Natural killer cell (primary cell): ENCODE measurements at places on chromosomes 5 and 9. TPM values are rescaled to one million over a fixed set of nuclear protein-coding genes. Genes with fewer than 3 reads are reported as not detected.

GRCh38 chr5:19928562-19929421, 59.2 kb downstream of the CDH18 start:
- H3K27me3 ChIP-seq: no peaks in the 10 kb centered on the region
- no peak overlapping the region for H3K4me3 ChIP-seq
- H3K27ac ChIP-seq: no peak overlapping the region
- DNase-seq: no peak
- no peaks in the 10 kb centered on the region for H3K4me1 ChIP-seq

DNA sequence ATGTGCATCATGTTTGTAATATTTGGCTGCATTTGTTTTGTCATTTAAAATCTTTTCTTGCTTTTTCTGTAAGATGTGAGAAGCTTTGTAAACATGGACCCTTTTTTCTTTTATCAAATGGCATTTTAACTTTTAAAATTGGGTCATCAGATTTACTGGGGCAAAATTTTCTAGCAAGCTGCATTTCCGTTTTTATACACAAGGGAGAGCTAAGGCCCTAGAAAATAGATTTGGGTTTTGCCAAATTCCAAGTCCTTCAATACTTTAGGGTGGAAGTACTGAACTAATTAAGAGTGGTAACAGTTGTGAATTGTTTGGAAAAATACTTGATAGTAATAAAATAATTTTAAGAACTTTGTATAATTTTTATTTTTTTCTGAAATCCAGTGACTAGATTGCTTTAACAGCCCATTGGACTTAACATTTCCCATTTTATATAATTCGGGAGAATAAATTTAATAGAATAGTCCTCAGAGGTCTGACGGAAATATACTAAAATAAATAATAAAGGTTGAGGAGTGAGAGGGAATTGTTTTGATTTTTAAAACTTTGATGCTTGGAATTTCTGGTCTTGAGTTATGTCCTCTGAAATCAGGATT, 117.4 kb downstream of the SMARCA2 start:
- H3K4me3 ChIP-seq: no peak overlapping the region
- peak; percentile 28 for DNase-seq
- H3K4me1 ChIP-seq: no peaks in the 10 kb centered on the region
- no peaks in the 10 kb centered on the region for H3K27me3 ChIP-seq

DNA sequence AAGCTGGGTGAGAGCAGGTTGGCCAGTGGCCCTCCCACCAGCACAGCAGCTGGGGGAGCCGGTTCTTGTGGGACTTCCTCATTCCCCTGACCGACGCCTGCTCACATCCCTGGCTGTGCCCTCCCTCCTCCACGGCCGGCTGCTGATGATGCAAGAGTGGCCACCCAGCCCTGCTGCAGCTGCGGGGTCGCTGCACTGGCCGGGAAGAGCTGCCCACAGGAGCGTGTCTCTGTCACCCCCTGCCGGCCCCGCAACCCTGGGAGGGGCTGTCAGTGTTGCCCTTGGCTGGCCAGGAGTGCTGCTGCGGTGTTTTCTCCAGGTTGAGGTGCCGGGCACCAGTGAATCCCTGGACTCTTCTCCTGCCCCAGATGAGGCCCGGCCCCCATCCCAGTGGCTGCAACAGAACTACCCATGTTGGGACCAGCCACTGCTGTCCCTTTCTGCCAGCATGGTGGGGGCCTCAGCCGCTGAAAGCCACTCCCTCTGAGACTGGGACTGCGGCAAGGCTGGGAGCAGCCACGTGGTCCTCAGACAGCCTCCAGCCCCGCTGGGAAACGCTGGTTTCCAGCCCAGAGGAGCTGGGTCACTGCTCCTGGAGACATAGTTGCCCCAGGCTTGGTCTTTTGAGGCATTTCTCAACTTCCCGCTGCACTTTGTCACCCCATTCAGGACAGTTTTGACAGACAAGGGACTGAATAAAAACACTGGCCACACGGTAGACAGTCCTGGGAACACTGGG, 739 bp downstream of the CARD9 start:
- peaks cover 28% of the 10 kb centered on the region for H3K4me1 ChIP-seq
- H3K36me3 ChIP-seq: no peaks in the 10 kb centered on the region
- peaks cover 3% of the 10 kb centered on the region for H3K27me3 ChIP-seq
- no peak overlapping the region for H3K27ac ChIP-seq

- no peaks in the 10 kb centered on the region for H3K4me1 ChIP-seq
- H3K36me3 ChIP-seq: no peaks in the 10 kb centered on the region
- DNase-seq: no peak
- H3K27me3 ChIP-seq: no peaks in the 10 kb centered on the region
- H3K4me3 ChIP-seq: no peak overlapping the region
- H3K27ac ChIP-seq: no peak overlapping the region
These were observed 184.2 kb downstream of the DMAC1 start for GRCh38 chr9:7615344-7615743.

GRCh38 chr5:180120237-180121101, 48.9 kb upstream of the RNF130 start:
- no peak overlapping the region for H3K27ac ChIP-seq
- no peak overlapping the region for H3K4me3 ChIP-seq
- H3K36me3 ChIP-seq: no peaks in the 10 kb centered on the region
- DNase-seq: no peak
- H3K27me3 ChIP-seq: no peaks in the 10 kb centered on the region
- H3K4me1 ChIP-seq: no peaks in the 10 kb centered on the region

DNA sequence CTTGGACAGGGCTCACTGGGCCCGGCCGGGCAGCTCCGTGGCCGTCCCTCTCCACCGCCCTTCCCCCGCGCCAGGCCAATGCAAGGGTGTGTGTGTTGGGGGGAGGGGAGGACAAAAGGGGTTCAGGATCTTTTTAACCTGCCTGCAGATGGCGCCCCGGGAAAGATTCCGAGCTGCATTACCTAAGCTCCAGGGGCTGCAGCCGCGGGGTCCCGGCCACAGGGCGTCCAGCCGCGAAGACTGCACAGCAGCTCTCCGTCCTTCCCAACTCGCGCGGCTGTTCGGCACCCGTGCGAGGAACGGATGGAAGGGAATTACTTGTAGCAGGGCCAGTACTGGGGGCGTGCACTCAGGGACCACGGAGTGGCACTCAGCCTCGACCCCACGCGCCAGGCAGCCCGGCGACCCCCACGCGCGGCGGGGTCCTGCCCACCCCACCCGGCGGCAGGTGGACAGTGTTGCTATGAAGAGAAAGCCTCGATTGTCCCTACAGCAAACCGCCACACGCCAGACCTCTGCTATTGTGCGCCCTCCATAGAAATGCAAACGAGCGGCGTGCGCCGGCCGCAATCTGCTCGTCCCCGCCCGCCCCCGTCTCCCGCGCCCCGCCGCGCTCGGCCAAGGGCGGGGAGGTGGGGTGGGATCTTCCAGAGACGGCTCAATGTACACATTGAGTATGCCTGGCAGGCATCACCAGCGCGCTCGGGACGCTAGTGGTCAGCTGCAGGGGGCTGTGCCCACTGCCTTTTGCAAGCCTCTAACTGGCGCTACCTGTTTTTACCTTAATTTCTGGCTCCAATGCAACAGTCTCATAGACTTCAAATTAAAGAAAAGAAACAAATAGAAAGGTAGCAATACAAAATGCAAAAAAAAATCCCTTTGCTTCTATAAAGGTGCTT, 796 bp upstream of the GADD45G start:
- H3K36me3 ChIP-seq: no peaks in the 10 kb centered on the region
- peaks cover 16% of the 10 kb centered on the region for H3K27me3 ChIP-seq
- H3K4me3 ChIP-seq: peak overlapping the region; percentile 48

DNA sequence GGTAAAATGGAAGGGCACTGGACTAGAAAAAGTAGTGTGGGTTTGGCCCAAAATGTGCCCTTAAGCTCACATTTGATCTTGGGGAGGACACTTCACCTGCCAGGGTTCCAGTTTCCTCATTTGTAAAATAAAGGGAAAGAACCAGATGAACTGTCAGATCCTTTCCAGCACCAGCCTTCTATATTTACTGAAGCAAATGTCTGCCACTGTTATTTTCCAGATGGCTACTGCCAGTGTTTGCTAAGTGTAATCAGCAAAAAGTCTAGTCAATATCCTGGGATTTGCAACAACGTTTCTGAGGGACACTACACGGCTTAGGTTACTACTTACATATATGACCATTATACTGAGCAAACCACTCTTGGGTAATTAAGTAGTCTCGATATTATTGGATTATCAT, 340.3 kb downstream of the KCNN2 start:
- no peaks in the 10 kb centered on the region for H3K27me3 ChIP-seq
- H3K4me1 ChIP-seq: no peaks in the 10 kb centered on the region
- no peak overlapping the region for H3K4me3 ChIP-seq

DNA sequence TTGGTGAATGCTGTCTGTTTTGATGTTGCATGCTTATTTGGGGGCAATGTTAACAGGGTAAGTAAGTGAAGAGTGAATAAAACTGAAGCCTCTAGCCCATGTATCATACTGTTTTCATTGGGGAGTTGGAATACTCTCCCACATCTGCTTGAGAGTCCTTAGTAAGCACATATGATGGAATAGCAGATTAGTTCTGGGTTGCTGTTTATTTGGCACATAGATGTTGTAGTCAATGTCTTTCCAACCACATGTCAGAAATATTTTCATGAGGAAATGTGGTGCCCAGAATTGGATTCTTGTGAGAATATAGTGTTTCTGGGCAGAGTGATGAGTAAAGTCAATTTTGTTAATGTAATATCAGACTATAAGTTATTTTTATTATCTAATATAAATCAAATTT, 611.7 kb upstream of the FTMT start:
- no peak overlapping the region for H3K4me3 ChIP-seq
- H3K27ac ChIP-seq: no peak overlapping the region
- DNase-seq: no peak
- no peaks in the 10 kb centered on the region for H3K27me3 ChIP-seq
- H3K36me3 ChIP-seq: no peaks in the 10 kb centered on the region

DNA sequence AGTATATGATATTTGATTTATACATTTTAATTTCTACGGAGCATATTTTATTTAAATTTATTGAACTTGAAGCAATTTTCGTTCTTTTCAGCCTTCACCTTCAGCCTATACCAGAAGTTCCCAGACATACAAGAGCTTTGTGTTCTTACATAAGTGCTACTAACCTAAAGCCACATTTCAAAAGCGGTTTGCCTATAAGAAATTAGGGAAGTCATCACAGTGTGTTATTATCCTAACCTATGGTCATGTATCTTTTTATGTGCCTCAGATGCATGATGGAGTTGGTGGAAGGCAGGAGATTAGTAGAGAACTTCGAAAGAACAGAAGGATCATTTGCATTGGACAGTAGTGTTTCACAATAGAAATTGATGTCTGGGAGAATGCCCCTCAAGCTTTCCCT, 3.1 kb downstream of the KIF2A start:
- H3K36me3 ChIP-seq: no peaks in the 10 kb centered on the region
- H3K27me3 ChIP-seq: no peaks in the 10 kb centered on the region
- H3K4me1 ChIP-seq: peaks cover 31% of the 10 kb centered on the region
- no peak overlapping the region for H3K27ac ChIP-seq
- DNase-seq: no peak
- no peak overlapping the region for H3K4me3 ChIP-seq

DNA sequence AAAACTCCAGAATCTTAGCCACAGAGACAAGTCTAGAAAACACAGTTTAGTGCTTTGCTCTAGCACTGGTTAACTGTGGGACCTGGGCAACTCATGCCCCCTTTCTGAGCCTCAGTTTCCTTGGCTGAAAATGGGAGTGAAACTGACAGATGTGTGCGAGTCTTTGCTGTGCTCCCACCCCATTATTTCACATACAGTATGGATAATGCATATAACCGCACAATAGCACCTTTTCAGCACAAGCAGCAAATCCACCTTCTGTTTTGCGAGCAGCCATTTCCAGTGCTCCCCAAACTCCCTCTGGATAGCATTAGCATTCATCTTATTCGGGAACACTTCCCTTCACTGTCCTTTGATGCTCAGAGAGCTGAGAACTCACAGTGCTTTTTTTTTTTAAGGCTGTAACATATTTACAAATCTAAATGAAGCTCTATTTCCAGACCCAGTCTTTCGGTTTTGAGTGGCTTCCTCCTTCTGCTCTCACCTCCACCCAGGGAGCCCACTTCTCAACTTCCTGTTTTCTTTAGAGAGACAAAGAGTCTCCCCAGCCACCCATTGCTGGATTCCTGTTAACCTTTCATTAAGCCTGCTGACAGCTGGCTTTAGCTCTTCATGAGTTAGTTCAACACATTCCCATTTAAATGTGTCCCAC, 49.2 kb downstream of the TIMD4 start:
- no peaks in the 10 kb centered on the region for H3K27me3 ChIP-seq
- H3K4me3 ChIP-seq: no peak overlapping the region
- peak overlapping the region; percentile 78 for H3K27ac ChIP-seq
- DNase-seq: peak; percentile 66
- no peaks in the 10 kb centered on the region for H3K36me3 ChIP-seq

- H3K27me3 ChIP-seq: no peaks in the 10 kb centered on the region
- no peaks in the 10 kb centered on the region for H3K4me1 ChIP-seq
- no peak overlapping the region for H3K27ac ChIP-seq
- no peak overlapping the region for H3K4me3 ChIP-seq
These were observed 9.2 kb upstream of the SHROOM1 start for GRCh38 chr5:132839426-132840301.

- H3K36me3 ChIP-seq: no peaks in the 10 kb centered on the region
- no peak overlapping the region for H3K27ac ChIP-seq
- H3K27me3 ChIP-seq: no peaks in the 10 kb centered on the region
- no peaks in the 10 kb centered on the region for H3K4me1 ChIP-seq
These were observed 27.9 kb downstream of the MED10 start for GRCh38 chr5:6350277-6351090.

GRCh38 chr5:122183098-122183787, 53.9 kb downstream of the ZNF474 start:
- no peak overlapping the region for H3K4me3 ChIP-seq
- no peaks in the 10 kb centered on the region for H3K36me3 ChIP-seq
- no peaks in the 10 kb centered on the region for H3K4me1 ChIP-seq
- H3K27ac ChIP-seq: no peak overlapping the region

DNA sequence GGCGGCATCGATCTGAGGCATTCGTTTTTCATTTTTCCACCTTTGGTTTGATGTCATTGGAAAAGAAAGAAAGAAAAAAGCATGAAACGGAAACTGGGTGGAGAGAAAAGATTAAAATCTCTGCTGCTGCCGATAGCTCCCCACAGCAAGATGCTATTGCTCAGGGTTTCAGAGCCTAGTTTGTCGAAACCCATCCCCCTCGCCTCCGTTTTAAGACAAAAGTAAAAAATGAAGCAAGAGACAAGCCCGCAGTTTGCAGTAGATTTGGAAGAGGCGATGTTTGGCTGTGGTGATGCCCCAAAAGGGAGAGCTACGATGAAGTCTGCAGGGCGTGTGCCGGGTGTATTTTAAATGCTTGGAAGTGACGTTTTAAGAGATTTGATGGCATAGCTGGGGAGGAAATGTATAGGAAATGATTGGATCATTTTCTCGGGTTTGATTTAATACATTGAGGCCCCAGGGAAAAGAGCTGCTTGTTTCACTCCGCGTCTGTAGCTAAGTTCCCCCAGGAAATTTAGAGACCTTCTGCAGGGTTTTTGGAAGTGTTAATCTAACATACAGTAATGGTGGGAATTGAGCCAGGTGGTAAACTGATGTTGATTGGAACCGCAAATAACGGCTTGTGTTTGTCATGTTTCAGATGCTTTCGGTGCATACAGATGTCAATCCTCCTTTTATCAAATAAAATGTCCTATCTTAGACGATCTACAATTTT, 909 bp downstream of the NDFIP1 start:
- H3K4me3 ChIP-seq: peak overlapping the region; percentile 66
- peaks cover 15% of the 10 kb centered on the region for H3K4me1 ChIP-seq
- H3K27me3 ChIP-seq: no peaks in the 10 kb centered on the region
- DNase-seq: no peak

GRCh38 chr5:157828944-157829639, 29.9 kb downstream of the CLINT1 start:
- DNase-seq: no peak
- no peak overlapping the region for H3K4me3 ChIP-seq
- H3K36me3 ChIP-seq: no peaks in the 10 kb centered on the region
- H3K27ac ChIP-seq: no peak overlapping the region
- H3K27me3 ChIP-seq: no peaks in the 10 kb centered on the region
- H3K4me1 ChIP-seq: peaks cover 10% of the 10 kb centered on the region

The CDO1 gene
- not detected for total RNA-seq
